ENCODE measurements at places on chromosomes 2 and 18.
A peak's percentile ranks its signal among the peaks of the same experiment; 100 is the strongest.

GRCh38 chr2:73268830-73269685 is 15.2 kb downstream of the FBXO41 start:
- peak; percentile 78 for DNase-seq

DNA sequence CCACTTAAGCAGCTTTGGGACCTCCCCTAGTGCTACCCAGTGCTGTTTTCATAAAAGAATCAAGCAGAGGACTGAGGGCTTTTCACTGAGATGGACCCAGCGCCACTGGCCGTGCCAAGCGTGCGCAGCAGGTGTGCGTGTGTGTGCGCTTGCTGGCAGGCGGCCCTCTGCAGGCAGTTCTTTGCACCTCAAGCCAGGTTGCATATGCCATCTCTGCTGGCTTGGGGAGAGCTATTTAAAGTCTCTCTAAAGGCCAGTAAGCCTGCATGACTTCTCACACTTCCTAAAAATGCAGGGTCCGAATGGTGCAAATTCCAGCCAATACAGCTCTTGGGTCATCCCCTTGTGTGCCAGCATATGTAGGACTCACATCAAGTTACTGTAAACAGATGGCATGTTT is 255.5 kb downstream of the RNF152 start:
- DNase-seq, result no peak

DNA sequence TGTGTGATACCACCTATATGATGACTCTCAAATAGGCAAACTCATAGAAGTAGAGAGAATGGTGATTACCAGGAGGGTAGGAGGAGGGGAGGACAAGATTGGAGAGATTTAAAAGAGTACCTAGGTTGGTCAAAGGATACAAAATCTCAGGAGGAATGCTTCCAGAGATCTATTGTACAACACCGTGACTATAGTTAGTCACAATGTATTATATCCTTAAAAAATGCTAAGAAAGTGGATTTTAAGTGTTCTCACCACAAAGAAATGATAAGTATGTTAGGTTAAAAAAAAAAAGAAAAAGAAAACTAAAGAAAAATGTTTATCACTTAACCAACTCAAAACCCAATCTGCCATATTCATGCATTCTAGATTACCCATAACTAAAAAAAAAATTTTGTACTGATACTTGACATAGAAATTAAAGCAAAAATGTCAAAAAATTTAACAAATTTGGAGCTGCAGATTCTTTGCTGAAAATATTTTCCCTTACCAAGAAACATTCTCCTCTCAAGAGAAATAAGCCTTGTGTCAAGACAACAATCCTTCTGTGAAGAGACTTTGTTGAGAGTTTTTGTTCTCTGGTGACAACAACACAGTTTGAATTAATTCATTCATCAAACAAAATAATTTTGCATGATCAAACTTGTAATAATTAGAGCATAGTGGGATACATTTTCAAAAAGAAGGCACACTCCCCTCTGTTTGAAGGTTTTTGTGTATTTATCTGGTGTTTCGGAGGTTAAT is 213.1 kb downstream of the DNER start:
- no peak for DNase-seq

GRCh38 chr2:20744366-20745335 is 77.7 kb downstream of the GDF7 start:
- no peak for DNase-seq

GRCh38 chr2:150674283-150674682 is 186.8 kb upstream of the RND3 start:
- DNase-seq, result no peak

GRCh38 chr2:220743203-220743602 is 828.9 kb downstream of the EPHA4 start:
- DNase-seq, result no peak

- no peak for DNase-seq
Observed at GRCh38 chr18:8933714-8934284, 168.7 kb upstream of the NDUFV2 start.

- DNase-seq, result no peak
Observed at GRCh38 chr2:203578759-203579643, 43.9 kb upstream of the RAPH1 start.

DNA sequence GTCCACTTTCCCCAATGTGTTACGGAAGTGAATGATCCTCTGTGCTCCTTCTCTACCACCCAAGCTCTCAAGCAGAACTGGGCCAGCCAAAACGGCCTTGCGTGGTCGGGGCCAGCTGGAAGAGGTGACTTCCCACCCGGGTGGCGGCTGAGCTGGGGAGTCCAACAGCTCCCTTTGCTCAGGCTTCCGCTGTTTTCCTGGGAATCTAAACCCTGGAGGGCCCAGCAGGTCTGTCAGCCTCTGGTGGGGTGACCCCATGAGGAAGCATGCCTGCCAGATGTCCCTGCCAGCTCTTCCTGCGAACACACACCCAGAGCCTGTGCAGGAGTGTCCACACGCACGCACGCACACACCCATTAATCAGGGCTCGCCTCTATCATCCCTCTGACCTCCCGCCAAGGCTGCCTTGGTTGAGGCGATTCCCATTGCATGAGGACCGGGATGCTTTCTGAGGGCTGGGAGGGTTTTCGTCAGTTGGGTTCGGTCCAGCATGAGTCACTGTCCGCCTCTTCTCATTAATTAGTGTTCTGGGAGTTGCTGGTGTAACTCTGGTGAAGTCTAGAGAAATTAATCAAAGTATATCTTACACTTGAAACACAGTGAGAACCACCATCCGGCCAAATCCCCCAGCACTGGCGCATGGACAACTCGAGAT is 90.6 kb downstream of the TWIST2 start:
- no peak for DNase-seq

DNA sequence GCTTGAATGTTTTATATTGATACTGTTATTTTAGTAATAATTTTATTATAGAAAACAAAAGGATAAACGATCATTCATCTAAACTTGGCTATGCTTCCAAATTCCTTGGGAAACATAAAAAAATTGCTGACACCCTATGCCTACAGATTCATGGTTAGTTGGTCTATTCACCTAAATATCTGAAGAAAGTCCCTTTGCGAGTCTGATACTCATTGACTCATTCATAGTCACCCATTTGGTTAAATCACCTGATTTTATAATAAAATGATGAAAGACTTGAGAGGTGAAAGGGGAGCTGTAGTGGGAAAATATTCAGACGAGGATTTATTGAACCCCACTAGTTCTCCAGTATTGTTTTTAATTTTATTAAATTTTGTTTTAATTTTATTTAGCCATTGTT is 112.0 kb downstream of the PTPN4 start:
- DNase-seq, result no peak

- no peak for DNase-seq
Observed at GRCh38 chr2:110638952-110639695, 38.7 kb downstream of the BUB1 start.

- DNase-seq, result no peak
Observed at GRCh38 chr2:119837759-119838158, 78.0 kb downstream of the PTPN4 start.

DNA sequence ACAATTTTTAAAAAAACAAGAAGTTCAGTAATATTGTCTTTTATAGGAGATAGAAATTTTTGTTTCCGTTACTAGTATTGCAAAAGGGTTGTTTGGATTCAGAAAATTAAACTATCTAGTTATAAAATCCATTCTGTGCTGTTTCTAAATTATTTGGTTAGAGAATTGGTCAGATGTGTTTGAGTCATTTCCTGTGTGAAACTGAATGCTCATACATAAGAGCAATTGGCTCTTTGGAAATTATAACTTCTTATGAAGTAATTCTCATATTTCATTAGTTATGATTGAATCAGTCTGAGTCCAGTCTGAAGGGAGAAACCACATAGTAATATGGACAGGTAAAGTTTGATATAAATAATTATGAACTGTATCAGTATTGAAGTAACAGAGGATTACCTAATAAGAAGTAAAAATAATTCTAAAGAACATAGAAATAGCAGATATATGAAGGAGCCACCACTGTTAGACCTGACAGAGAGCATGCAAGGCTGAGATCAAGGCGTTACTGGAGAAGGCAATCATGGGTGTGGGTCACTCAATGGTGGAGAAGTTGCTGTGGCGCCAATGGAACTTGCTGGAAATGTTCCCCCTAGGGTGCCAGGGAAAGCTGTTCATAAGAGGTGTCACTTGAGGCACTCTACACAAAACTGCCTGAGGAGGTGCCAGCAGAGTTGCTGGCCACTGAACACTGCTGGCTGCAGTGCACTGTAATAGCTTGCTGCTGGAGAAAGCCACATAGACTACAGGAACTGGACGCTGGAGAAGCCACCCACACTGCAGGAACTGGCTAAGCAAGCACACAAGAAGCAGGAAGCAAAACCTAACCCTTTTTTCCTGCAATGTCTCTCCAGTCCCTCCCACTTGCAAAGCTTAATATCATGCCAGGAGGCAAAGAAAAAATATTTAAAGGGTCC is 18.0 kb upstream of the FAP start:
- no peak for DNase-seq
